ENCODE measurements at places on chromosomes 2 and 18.

DNA sequence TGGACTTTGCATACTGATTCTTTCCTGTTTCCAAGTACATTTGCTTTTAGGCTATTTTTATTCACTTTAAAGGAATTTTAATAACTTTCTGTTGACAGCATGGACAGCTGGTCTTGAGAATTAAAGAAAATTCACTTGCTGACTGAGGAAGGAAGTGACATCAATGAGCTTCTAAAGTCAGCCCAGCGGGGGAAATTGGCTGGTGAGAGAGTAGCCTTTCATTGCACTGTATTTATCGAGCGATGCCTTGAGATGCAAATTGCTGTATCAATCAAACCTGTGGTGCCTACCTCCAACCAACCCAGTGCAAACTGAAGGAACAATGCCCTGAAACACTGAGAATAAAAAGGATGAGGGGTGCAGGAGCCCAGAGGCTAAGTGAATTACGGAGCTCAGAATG, 91.4 kb upstream of the AQP4 start:
- no peak overlapping the region for H3K27ac ChIP-seq
- no peaks in the 10 kb centered on the region for H3K4me1 ChIP-seq
- no peaks in the 10 kb centered on the region for H3K36me3 ChIP-seq
- no peak for DNase-seq
- H3K27me3 ChIP-seq: no peaks in the 10 kb centered on the region

- H3K4me1 ChIP-seq: no peaks in the 10 kb centered on the region
- H3K4me3 ChIP-seq: no peak overlapping the region
- no peak overlapping the region for H3K27ac ChIP-seq
- no peaks in the 10 kb centered on the region for H3K27me3 ChIP-seq
- H3K36me3 ChIP-seq: no peaks in the 10 kb centered on the region
Observed at GRCh38 chr2:66565291-66565690, 130.4 kb downstream of the MEIS1 start.

DNA sequence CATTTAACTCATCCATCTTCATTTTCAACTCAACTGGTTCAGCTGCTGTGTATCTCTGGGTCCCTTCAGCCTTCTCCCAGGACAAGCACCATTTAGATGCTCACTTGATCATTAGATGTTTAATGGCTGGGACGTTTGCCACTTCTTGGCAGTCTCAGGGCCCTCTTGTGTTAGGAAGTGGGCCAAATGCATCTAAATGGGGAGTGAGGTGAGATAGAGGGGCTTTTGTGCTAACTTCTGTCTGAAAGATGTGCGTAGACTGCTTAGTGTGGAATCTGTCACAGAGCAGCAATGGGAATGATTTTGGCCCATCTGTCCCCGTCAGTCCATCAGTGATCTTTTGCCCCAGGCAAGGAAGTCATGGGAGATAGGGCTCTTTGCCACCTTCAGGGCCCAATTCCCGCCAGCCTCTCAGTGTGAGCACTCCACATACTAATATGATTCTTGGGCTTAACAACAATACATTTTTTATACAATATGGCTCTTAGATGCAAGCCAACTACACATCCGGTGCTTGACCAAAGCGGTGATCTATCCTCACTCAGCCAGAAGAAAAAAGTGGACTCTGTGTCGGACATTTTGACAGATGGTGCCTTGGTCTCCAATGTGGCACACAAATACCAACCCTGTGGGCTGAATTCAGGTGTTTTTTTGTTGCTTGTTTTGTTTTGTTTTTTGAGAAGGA, 95.7 kb upstream of the EPC2 start:
- H3K36me3 ChIP-seq: no peaks in the 10 kb centered on the region
- no peaks in the 10 kb centered on the region for H3K4me1 ChIP-seq
- H3K27me3 ChIP-seq: no peaks in the 10 kb centered on the region
- H3K27ac ChIP-seq: no peak overlapping the region
- no peak overlapping the region for H3K4me3 ChIP-seq
- no peak for DNase-seq

GRCh38 chr18:31586616-31587015, 5.1 kb upstream of the TTR start:
- H3K4me3 ChIP-seq: no peak overlapping the region
- no peak overlapping the region for H3K27ac ChIP-seq
- H3K4me1 ChIP-seq: no peaks in the 10 kb centered on the region
- H3K36me3 ChIP-seq: no peaks in the 10 kb centered on the region
